Activated CD4-positive, alpha-beta T cell treated with anti-CD3 and anti-CD28 coated beads, Interleukin-2, Interleukin-6, amounts not matched to agents 100 ng/mL and 50 ng/mL, durations not matched to agents 16 hours and 8 hours (primary cell): ENCODE measurements at places on chromosomes 6 and 20.
A peak's percentile ranks its signal among the peaks of the same experiment; 100 is the strongest.

GRCh38 chr20:33694639-33695012, 8.4 kb upstream of the E2F1 start:
- DNase-seq = no peak

GRCh38 chr6:139728876-139729427, 354.5 kb upstream of the CITED2 start:
- no peak for DNase-seq

- peak; percentile 66 for DNase-seq
Observed at GRCh38 chr20:62523473-62524203, 47.8 kb upstream of the GATA5 start.

- DNase-seq = no peak
Observed at GRCh38 chr20:12821249-12821648, 187.5 kb upstream of the SPTLC3 start.
